ENCODE measurements at places on chromosomes 16 and 17. TPM values are rescaled to one million over a fixed set of nuclear protein-coding genes. Genes with fewer than 3 reads are reported as not detected.

The LRRC75A gene
- 0.96 TPM for total RNA-seq

DNA sequence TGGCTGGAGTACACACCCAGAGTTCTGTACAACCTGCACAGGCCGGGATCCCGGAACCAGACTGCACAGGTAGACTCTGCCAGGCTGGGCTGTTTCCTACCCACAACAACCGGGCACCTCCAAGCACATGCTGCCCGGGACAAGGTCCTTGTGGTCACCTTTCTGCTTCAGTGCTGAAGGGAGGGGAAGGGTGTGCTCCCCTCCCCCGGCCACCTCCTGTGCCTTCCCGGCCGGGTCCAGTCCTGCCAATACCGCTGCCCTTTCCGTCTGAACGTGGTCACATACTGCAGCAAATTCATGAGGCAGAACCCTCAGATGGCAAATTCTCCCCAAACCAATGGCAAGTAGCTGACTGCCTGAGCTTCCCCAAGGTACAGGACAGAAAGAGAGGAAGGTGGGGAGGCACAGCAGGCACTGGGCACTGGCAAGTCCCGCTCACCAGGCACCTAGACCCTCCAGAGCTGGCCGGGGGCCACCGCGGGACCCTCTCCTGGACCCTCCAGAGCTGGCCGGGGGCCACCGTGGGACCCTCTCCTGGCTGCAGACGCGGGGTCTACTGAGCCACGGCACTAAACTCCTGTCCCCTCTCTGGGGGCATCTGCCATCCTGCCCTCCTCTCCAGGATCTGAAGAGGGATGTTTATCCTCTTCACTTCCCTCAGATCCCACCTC is 22.8 kb downstream of the SLC43A2 start:
- DNase-seq = no peak

The EPX gene
- total RNA-seq = not detected

- no peak for DNase-seq
Measured at GRCh38 chr16:21157632-21158031, 842 bp upstream of the LDAF1 start.

The TGFB1I1 gene
- total RNA-seq = 15.6 TPM

GRCh38 chr16:68732042-68732680 is 4.9 kb upstream of the CDH1 start:
- no peak for DNase-seq

GRCh38 chr16:74465281-74465680 is 44.0 kb upstream of the CLEC18B start:
- DNase-seq = no peak

GRCh38 chr16:30004424-30004776 is 6.4 kb downstream of the DOC2A start:
- no peak for DNase-seq

The PER1 gene
- 109 TPM for total RNA-seq

The SLFN14 gene
- not detected for total RNA-seq

DNA sequence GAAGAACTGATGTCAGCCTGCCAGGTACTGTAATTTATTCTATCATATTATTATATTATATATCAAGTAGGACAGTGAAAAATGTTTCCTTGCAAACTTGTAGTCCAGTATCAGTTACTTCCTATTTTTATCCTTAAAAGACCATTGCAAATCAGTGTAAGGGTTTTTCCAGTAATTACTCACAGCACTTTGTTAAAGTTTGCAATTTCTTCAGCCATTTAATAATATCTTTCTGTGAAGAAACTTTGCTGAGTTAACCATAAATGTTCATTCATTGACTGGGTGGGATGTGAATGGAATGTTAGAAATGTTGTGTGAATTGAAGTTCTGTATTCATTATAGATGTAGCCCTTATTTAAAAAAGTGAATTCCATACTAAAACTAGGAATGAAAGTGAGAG is 26.7 kb downstream of the HAPSTR1 start:
- DNase-seq = no peak

- DNase-seq = no peak
Measured at GRCh38 chr17:53560953-53561352, 261.8 kb upstream of the KIF2B start.

DNA sequence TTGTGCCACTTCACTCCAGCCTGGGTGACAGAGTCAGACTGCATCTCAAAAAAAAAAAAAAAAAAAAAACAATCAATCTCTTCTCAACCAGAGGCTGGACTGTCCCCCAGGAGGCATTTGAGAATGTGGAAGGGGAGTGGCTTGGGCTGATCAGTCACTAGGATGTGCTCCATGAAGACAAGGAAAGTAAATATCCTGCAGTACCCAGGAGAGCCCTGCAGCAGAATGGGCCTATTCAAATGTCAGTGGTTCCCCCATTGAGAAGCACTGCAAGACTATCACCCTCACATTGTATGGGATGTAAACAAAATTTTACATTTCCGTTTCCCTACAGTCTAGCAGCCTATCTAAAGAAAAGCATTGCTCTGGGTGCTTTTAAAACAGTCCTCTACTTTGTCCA is 70.3 kb downstream of the DNAH9 start:
- no peak for DNase-seq

DNA sequence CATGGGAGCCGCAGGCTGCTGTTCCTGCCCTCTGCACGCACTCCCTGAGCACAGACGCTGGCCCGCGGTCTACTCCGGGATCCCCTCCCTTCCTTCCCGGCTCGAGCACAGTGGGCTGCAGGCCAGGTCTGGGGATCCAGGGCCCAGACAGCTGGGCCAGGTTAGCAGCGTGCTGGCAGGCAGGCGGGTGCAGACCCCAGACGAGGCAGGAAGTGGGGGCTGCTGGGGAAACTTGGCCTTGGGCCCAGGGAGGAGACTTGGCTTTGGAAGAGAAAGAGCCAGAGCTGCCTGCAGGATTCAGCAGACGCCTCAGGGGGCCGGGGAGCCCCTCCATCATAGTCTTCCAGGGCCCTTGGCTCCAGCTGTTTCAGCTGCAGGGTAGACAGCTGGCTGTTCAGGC is 30.2 kb upstream of the ABCC3 start:
- DNase-seq = peak; percentile 75

The TBKBP1 gene
- total RNA-seq = 14.8 TPM

- DNase-seq = peak; percentile 44
Measured at GRCh38 chr16:12228602-12229499, 252.3 kb downstream of the SNX29 start.

The TLCD2 gene
- 1.8 TPM for total RNA-seq

DNA sequence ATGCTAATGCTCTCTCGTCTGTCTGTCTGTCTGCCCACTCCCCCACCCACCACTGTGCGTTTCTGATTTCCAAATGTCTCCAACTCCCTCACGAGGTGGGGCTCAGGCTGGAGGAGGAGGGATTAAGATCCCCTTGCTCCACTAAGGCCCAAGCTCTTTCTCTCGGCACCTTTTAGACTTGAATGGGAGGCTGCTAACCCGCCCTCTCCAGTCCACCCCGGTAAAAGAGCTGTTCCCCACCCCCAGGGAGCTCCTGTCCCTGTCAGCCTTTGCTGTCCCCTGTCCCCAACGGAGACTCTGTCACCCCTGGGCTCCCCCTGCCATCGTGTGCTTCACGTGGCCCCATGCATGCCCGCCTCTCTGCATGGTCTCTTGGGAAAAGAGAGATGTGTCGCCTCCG is 68.5 kb upstream of the PLCG2 start:
- peak; percentile 8 for DNase-seq

The CFDP1 gene
- 24.9 TPM for total RNA-seq
